Stomach (tissue), 19 donors: ENCODE measurements at places on chromosomes 6 and 20. TPM values are rescaled to one million over a fixed set of nuclear protein-coding genes. Genes with fewer than 3 reads are reported as not detected.

- H3K36me3 ChIP-seq = peaks cover 19% of the 10 kb centered on the region
- H3K4me3 ChIP-seq = no peak overlapping the region
- peaks cover 9% of the 10 kb centered on the region for H3K4me1 ChIP-seq
- H3K27me3 ChIP-seq = peaks cover 9% of the 10 kb centered on the region
- DNase-seq = peak; percentile 17
These were observed 26.7 kb downstream of the NPEPL1 start for GRCh38 chr20:58719258-58719657.

Gene PRR18
- not detected for total RNA-seq

Gene CDSN
- not detected for total RNA-seq

GRCh38 chr6:134734312-134734869 is 215.5 kb downstream of the ALDH8A1 start:
- H3K36me3 ChIP-seq = no peaks in the 10 kb centered on the region
- H3K27ac ChIP-seq = no peak overlapping the region
- no peak for DNase-seq
- H3K27me3 ChIP-seq = no peaks in the 10 kb centered on the region
- no peaks in the 10 kb centered on the region for H3K4me1 ChIP-seq
- H3K4me3 ChIP-seq = no peak overlapping the region

GRCh38 chr20:7849675-7850074 is 90.6 kb downstream of the HAO1 start:
- no peaks in the 10 kb centered on the region for H3K27me3 ChIP-seq
- H3K4me3 ChIP-seq = no peak overlapping the region
- no peaks in the 10 kb centered on the region for H3K4me1 ChIP-seq
- H3K36me3 ChIP-seq = no peaks in the 10 kb centered on the region
- DNase-seq = no peak

DNA sequence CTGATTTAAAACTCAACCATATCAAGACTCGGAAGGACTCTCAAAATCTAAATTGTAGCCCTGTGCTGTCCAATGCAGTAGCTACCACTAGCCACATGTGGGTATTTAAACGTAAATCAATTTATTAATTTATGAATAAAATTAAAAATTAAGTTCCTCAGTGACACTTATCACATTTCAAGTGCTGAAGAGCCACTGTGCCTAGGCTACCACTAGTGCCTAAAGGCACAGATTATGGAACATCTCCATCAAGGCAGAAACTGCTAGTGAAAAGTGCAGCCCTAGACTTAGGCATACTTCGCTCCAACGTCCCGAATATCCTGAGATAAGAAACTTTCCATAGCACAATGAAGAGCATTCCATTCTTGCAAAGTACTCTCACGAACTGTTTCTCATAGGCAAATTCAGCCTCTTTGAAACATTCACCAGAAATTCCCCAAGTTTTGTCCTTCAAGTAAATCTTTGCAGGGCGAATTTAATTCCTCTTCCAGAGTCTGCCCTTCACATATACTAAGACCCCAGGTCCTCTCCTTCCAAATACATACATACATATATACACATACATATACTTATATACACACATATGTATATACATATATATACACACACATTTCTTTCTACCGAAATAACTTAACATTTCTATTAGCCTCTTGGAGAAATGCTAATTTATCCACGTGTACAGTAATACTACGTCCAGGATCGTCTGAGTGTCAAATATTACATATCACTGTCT is 1.3 kb downstream of the SUPT3H start:
- no peak overlapping the region for H3K27ac ChIP-seq
- H3K4me3 ChIP-seq = peak overlapping the region; percentile 63
- H3K36me3 ChIP-seq = no peaks in the 10 kb centered on the region
- H3K27me3 ChIP-seq = no peaks in the 10 kb centered on the region
- peak; percentile 37 for DNase-seq

GRCh38 chr6:52534966-52535390 is 41.9 kb downstream of the TRAM2 start:
- no peaks in the 10 kb centered on the region for H3K27me3 ChIP-seq
- H3K36me3 ChIP-seq = peaks cover 21% of the 10 kb centered on the region
- DNase-seq = no peak
- no peak overlapping the region for H3K4me3 ChIP-seq
- H3K4me1 ChIP-seq = peaks cover 6% of the 10 kb centered on the region

- no peak overlapping the region for H3K27ac ChIP-seq
- H3K4me3 ChIP-seq = no peak overlapping the region
- H3K27me3 ChIP-seq = peaks cover 31% of the 10 kb centered on the region
- DNase-seq = no peak
- no peaks in the 10 kb centered on the region for H3K36me3 ChIP-seq
These were observed 356.6 kb upstream of the SULF2 start for GRCh38 chr20:48141660-48142515.

- H3K27me3 ChIP-seq = no peaks in the 10 kb centered on the region
- peak overlapping the region; percentile 26 for H3K27ac ChIP-seq
- H3K36me3 ChIP-seq = no peaks in the 10 kb centered on the region
- peaks cover 26% of the 10 kb centered on the region for H3K4me1 ChIP-seq
These were observed 109.7 kb downstream of the BANF2 start for GRCh38 chr20:17809362-17810061.

Gene RAET1L
- total RNA-seq = not detected

GRCh38 chr6:116596815-116597214 is 19.5 kb upstream of the RSPH4A start:
- H3K4me3 ChIP-seq = no peak overlapping the region
- no peak overlapping the region for H3K27ac ChIP-seq
- no peaks in the 10 kb centered on the region for H3K4me1 ChIP-seq
- H3K27me3 ChIP-seq = no peaks in the 10 kb centered on the region
- H3K36me3 ChIP-seq = peaks cover 38% of the 10 kb centered on the region
- peak; percentile 53 for DNase-seq

Gene PRKN
- total RNA-seq = 10.8 TPM

Gene TREML2
- total RNA-seq = not detected

- no peak overlapping the region for H3K27ac ChIP-seq
- peaks cover 20% of the 10 kb centered on the region for H3K4me1 ChIP-seq
- H3K36me3 ChIP-seq = no peaks in the 10 kb centered on the region
- H3K4me3 ChIP-seq = no peak overlapping the region
These were observed 69.5 kb upstream of the AFDN start for GRCh38 chr6:167757249-167757648.

GRCh38 chr20:35838205-35838604 is 66.4 kb downstream of the PHF20 start:
- peaks cover 15% of the 10 kb centered on the region for H3K36me3 ChIP-seq
- no peak overlapping the region for H3K27ac ChIP-seq
- DNase-seq = no peak
- peaks cover 20% of the 10 kb centered on the region for H3K4me1 ChIP-seq

Gene ZMYND8
- 53.0 TPM for total RNA-seq

DNA sequence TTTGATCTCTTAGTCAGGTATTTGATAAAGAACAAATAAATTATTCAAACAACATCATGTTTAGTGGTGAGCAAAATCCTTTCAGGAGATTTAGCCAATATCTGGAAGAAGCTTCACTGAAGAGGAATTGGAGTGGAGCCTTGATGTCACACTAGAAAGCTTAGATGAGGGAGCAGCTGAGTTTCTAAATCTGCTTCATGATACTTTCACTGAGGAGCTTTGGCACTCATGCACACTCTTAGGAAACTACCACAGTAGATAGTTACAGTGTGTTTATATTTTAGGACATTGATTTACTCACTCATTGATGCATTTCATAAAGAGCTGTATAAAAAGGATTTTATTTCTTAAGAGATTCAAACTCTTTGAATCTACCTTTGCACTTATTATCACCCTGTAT is 366.2 kb upstream of the BTBD3 start:
- H3K27me3 ChIP-seq = no peaks in the 10 kb centered on the region
- no peaks in the 10 kb centered on the region for H3K4me1 ChIP-seq
- H3K4me3 ChIP-seq = no peak overlapping the region
- no peak overlapping the region for H3K27ac ChIP-seq

DNA sequence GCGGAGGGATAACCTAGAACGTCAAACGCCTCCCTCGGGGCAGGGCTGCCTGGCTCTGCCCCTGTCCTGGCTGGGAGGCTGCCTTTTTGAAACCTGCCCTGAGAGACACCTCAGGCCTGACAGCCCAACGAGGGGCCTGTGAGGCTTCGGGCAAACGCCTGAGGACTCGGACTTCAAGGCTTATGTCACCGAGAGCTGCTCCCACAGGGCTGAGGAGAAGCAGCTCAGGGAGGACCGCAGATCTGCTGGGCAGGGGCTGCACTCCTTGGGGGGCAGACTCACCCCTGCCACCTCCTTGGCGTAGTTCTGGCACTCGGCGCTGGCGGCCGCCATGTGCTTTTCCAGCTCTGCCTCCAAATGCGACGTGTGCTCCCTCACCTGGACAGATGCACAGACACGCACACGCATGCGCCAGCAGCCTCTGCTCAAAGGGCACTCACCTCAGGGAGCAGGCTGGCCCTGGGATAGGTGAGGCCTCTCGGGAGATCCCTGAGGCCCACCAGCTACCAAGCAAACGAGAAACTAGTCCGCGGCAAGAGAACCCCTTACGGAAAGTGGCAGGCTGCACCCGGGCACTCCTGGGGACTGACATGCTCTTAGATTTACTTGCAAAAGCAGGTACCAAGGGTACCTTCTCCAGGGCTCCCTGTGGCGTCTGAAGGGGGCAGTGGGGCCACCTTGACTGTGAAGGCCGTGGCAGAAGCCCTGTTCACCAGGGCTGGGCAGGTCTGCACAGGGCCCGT is 49.6 kb downstream of the DSTN start:
- no peak for DNase-seq
- H3K27ac ChIP-seq = no peak overlapping the region
- peaks cover 92% of the 10 kb centered on the region for H3K36me3 ChIP-seq
- H3K4me3 ChIP-seq = no peak overlapping the region

DNA sequence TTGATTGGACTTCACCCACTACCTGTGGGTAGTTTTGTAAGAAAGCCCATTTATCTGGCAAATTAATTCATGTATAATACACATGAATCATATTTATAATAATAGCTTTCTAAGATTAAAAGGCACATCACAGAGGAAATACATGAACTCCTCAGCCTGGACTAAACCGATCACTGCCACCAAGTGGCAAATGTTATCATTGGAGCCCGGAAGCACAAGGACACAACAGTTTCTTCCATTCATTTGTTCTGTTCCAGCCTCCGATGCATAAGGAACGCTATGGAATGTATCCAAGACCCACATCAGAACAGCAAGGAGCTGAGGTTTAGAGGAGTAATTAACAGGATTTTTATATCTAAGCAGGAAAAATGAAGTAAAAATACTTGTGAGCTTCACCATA is 13.9 kb upstream of the IPCEF1 start:
- H3K4me3 ChIP-seq = no peak overlapping the region
- H3K27ac ChIP-seq = no peak overlapping the region
- H3K36me3 ChIP-seq = no peaks in the 10 kb centered on the region
- no peaks in the 10 kb centered on the region for H3K27me3 ChIP-seq
- H3K4me1 ChIP-seq = peaks cover 14% of the 10 kb centered on the region

Gene SLCO4A1
- 44.3 TPM for total RNA-seq

DNA sequence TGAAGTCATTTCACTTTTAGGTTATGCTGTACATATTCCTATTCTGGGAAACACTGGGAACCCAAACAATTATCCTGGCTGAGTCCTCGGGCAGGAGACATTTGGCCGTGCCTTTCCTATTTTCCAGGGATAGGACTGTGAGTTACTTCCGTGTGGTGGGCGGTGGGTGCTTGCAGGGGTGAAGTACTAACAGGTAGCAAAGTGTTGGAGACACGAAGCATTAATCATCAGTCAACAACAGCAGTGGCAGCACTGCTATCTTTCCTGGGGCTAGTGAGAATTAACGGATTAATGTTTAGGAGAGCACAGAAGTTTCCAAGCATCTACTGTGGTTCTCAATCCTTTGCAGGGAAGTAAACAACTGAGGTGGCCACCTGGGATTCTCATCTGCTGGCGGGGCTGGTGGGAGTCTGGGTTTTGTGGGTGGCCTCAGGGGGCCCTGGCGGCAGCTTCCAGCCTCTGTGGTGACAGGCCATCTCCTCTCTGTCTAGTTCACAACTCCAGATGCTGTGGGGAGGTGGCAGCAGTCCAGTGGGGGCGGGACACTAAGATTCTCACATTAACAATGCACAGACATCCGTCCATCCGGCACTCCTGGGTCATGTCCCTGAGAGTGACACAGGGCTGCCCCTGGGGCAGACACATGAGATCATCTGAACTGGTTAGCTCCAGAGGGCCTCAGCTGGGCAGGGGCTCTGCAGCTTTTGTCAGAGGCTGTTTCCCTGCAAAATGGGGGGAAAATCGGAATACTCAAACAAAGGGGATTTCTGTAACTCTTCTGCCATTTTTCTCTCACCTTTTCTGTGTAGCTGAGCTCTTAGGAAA is 90.9 kb downstream of the GJA10 start:
- peak; percentile 81 for DNase-seq
- no peaks in the 10 kb centered on the region for H3K27me3 ChIP-seq
- no peaks in the 10 kb centered on the region for H3K36me3 ChIP-seq
- no peak overlapping the region for H3K27ac ChIP-seq
- no peak overlapping the region for H3K4me3 ChIP-seq

DNA sequence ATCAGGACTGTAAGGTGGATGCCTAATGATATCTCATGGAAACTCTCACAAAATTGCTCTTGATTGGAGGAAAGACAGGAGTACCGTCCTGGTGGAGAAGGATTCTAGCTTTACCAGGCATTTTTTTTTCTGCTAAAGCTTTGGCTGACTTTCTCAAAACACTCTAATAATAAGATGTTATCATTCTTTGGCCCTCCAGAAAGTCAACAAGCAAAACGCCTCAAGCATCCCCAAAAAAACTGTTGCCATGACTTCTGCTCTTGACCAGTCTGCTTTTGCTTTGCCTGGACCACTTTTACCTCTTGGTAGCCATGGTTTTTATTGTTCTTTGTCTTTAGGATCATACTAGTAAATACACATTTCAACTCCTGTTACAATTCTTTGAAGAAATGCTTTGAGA is 55.5 kb upstream of the RUNX2 start:
- H3K27me3 ChIP-seq = no peaks in the 10 kb centered on the region
- no peaks in the 10 kb centered on the region for H3K36me3 ChIP-seq
- no peaks in the 10 kb centered on the region for H3K4me1 ChIP-seq
- no peak overlapping the region for H3K27ac ChIP-seq
- H3K4me3 ChIP-seq = no peak overlapping the region

Gene GGT7
- total RNA-seq = 23.9 TPM

- H3K4me3 ChIP-seq = no peak overlapping the region
- DNase-seq = peak; percentile 82
- H3K36me3 ChIP-seq = no peaks in the 10 kb centered on the region
- peaks cover 25% of the 10 kb centered on the region for H3K4me1 ChIP-seq
These were observed 179.6 kb upstream of the CCN2 start for GRCh38 chr6:132130626-132131298.

DNA sequence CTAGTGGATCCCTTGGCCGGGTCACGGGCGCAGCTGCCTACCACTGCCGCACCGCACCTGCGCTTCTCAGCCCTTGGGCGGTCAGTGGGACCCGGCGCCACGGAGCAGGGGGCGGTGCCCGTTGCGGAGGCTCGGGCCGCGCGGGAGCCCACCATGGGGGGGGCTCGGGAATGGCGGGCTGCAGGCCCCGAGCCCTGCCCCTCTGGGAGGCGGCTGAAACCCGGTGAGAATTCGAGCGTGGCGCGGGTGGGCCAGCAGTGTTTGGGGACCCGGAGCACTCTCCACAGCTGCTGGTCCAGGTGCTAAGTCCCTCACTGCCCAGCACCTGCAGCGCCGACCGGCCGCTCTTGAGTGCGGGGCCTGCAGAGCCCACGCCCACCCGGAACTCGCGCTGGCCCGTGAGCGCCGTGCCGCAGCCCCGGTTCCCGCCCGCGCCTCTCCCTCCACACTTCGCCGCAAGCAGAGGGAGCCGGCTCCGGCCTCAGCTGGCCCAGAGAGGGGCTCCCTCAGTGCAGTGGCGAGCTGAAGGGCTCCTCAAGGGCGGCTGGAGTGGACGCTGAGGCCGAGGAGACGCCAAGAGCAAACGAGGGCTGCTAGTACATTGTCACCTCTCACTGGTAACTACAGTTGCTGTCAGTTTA is 120.5 kb upstream of the TMEM170B start:
- no peaks in the 10 kb centered on the region for H3K27me3 ChIP-seq
- H3K4me1 ChIP-seq = no peaks in the 10 kb centered on the region
- no peak overlapping the region for H3K27ac ChIP-seq
- no peak overlapping the region for H3K4me3 ChIP-seq
